Cortex of kidney (tissue), 1 donor: ENCODE measurements at places on chromosomes 2 and 18.

GRCh38 chr18:70462078-70462439 lies 173.2 kb downstream of the SOCS6 start:
- no peak for DNase-seq

GRCh38 chr2:224206816-224207215 lies 167.7 kb upstream of the SERPINE2 start:
- DNase-seq = no peak

DNA sequence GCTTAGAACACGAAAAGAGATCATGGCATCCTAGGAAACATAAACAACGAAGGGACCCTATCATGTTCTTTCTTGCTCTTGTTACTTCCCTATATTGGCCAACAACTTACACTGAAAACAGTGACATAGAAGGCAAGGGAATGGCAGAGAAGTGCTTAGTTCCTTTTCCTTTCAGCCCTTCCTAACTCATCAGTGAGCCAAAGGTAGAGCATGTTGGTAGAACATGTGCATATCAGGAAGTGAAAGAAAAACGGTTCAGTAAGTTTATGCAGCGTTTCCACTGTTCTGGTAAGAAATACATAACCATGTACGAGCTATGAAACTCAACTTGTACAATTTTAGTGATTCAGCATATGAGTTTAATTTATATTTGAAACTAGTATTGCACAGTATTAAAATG lies 21.7 kb downstream of the AKAIN1 start:
- DNase-seq = no peak

DNA sequence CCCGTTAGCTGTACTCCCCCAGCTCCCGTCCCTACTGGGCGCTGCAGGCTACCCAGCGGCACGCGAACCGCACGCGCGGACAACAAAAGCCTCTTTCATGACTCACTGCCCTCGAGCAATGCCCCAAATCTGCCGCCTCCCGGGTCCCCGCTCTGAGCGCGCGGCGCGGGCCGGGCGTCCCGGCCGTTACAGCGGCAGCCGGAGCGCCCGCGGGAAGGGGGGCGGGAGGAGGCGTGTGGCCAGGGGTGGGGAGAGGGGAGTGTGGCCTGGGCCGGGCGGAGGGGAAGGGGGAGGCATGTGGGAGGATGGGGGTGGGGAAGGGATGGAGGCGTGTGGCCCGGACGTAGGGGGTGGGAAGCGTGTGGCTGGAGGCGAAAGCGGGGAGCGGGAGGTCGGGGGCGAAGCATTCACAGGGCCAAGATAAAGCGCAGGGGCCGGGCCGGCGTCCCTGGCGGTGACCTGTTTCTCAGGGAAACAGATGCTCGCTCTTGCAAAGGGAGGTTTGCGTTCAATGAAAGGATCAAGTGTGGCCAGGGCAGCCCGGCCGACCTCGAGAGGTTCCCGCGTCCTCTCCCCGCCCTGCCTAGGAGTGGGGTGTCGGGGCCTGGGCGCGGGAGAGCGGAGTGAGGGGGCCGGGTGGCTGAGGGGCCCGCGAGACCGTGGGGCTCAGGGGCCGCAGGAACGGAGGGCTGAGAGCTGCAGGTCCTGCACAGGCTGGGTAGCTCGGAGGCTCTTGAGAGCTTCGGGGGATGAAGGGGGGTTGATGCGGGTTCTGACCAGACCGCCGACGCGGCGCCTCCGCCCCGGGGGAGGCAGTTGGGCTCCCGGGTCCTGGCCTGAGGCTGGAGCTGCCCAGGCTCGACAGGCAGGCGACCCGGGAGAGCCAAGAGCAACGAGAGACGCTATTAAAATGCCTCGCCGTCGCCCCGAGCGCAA lies 3.5 kb upstream of the NEUROD1 start:
- DNase-seq = no peak

DNA sequence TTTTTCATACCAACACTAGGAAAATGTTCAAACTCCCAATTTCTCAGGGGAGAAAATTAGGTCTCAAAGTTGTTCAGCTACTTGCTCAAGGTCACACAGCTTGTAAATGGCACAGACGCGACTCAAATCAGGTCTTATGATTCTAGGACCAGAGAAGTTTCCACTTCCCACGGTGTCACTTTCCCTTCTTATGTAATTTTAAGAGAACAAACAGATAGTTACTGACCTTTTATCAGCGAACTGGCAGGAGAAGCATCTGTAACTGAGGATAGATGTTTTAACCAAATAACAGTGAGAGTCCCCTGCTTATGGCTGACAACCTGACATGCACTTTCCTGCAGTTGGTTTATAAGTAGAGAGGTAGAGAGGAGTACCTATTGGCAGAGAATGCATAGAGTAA lies 2.1 kb upstream of the KCNJ3 start:
- no peak for DNase-seq
